ENCODE measurements at places on chromosomes 1 and 21. TPM values are rescaled to one million over a fixed set of nuclear protein-coding genes. Genes with fewer than 3 reads are reported as not detected.

Gene H6PD
- 5.3 TPM for total RNA-seq

Gene LCK
- total RNA-seq, result not detected

Gene LCE3C
- not detected for total RNA-seq

Gene PEX11B
- total RNA-seq, result 35.5 TPM

Gene NPPA
- total RNA-seq, result 3.3 TPM

Gene DIRAS3
- 6.9 TPM for total RNA-seq

Gene GLIS1
- total RNA-seq, result not detected

Gene SPATA1
- 1.2 TPM for total RNA-seq

Gene ST6GALNAC5
- total RNA-seq, result 60.7 TPM

Gene SLFNL1
- total RNA-seq, result 0.82 TPM

Gene ZMYND12
- not detected for total RNA-seq

Gene ACOT11
- 1.2 TPM for total RNA-seq

Data from frontal cortex (tissue), 4 donors.